ENCODE measurements at places on chromosomes 16 and 17.
A peak's percentile ranks its signal among the peaks of the same experiment; 100 is the strongest.

DNA sequence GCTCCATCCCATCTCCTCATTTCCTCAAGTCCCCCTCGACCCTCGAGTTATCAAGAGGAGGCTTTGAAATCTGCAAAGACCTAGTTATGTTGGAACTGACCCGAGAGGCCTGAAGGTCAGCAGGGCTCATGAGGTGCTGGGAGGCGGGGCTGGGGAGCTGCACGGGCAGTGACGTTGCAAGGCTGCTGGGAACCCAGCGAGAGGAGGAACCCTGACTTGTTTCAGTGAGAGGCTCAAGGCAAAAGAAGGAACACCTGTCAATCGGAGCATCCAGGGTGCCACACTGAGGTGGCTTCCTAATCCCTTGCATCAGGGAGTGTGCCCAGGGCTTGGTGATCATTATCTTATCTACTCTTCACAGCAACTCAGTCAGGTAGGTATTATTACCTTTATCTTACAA, 86.9 kb downstream of the CDH11 start:
- no peak for DNase-seq

- no peak for DNase-seq
Measured at GRCh38 chr17:40695874-40696472, 7.6 kb downstream of the KRT24 start.

DNA sequence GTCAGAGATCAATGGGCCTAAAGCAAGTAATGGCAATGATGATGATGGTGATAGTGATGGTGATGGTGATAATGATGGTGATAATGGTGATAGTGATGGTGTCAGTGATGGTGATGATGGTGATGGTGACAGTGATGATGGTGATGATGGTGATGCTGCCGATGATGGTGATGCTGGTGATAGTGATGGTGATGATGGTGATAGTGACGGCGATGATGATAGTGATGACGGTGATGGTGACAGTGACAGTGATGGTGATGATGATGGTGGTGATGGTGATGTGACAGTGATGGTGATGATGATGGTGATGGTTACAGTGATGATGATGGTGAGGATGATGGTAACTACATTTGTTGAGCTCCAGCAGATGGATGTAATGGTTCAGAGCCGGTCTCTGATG, 30.8 kb upstream of the OR4D1 start:
- DNase-seq: no peak

- DNase-seq: no peak
Measured at GRCh38 chr17:7097940-7098339, 16.7 kb downstream of the ASGR2 start.

DNA sequence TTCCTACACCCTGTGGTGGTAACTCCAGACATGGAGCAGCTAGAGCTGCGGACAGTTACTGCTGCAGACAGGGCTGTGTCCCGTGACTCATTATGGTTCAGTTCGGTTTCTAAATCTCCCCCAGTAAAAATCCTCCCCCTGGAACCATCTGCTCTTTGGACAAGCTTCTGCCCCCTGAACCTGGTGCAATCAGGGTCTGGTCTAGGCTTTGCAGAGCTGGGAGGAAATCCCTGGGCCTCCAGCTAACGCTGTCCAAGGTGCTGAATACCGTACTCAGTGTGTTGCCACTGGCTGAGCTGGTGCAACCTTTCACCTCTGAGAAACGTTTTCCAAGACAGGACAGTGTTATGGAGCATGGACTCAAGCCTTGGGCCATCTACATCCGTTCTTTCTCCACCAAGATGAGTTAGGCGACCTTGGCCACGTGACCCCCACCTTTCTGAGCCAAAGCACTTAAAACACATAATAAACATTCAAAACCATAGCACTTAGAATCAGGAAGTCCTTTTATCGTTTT, 142.0 kb downstream of the CPPED1 start:
- no peak for DNase-seq

DNA sequence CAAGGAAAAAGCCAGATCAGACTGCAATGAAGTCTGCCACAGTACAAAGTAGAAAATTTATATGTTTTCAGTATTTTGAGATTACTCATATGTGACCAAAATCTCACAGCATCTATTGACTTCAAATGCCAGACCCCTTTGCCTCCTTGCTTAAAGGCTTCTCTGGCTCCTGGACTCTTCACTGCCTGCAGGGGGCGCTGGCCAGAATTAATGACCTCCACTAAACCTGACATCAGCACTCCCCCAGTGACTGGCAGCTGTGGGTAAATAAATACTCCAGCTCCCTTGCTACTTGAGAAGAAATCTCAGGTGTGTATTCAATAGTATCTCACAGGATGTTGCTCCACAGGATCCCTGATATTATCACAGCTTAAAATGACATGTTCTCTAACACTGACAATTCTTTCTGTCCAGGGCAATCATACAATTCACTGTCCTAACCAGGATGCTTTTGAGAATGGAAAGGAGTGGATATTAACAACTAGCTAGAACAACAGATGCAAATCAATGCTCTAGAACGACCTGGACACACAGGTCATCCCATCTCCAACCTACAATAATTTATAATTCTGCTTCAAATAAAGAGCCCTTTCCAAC, 4.0 kb downstream of the BECN1 start:
- peak; percentile 35 for DNase-seq

DNA sequence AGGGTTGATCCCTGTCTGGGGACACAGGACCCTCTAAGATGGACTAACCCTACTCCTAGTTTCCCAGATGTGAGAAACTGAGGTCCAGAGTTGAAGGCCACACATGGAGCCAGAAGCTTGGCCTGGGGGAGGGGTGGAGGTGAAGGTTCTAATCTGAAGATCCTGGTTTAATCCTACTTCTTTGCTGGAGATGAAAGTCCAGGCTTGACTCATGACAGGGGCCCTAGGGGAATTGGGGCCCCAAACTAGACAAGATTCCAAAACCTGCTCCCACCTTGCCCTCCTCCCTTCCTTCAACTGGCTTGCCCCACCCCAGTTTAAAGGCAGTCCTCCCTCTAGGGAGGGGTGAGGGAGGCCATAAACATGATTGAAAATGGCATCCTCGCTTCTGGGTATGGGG, 21.6 kb downstream of the IGF2BP1 start:
- DNase-seq: no peak

DNA sequence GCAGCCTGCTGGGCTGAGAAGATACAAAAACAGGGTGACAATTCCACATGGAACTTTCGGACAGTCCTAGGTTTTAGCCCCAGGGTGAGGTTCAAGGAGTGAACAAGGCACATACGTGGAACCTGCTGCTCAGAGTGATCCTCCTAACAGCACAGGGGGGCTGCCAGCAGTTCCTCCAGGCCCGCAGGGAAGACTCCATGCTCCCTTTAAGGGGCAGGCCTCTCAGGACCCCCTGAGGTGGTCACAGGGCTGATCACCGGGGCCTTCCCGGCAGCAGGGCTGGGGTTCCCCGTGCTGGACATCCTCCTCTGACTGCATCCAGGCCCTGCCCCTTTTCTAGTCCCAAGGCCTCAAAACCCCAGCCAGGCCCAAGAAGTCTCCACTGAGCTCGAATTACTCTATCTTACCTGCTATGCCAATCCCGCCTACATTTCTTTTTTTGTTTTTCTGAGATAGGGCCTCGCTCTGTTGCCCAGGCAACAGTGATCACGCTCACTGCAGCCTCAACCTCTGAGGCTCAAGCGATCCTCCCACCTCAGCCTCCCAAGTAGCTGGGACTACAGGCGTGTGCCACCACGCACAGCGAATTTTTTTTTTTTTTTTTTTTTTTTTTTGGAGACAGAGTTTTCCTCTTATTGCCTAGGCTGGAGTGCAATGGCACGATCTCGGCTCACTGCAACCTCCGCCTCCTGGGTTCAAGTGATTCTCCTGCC, 10.4 kb downstream of the CANT1 start:
- no peak for DNase-seq

GRCh38 chr17:73411313-73411747, 99.5 kb upstream of the CDC42EP4 start:
- DNase-seq: no peak

DNA sequence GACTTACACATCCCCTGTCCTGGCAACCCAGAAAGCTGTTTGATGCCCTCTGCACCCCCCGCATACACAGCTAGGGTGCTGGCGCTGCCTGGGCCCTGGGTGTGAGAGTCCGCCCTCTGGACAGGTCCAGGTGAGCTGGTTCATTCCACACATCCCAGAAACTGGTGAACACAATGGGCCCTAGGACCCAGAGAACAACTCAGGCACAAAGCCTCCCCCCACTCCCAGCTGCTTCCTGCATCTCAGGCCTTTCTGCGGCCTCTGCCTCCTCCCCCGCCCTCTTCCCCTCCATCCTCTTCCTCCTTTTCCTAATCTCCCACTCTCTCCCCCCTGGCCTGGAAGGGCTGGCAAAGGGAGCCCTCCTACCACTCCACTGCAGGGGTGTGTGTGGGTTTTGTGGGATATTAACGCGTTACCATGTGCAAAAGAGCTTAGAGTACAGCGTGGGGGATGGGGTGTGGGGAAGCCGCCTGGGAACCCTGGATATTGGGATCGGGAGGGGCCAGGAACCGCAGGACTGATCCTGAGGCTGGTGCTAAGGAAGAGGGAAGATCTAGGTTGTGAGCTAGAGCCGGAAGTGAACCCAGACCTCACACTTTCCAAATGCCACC, 1.6 kb upstream of the PPP1R9B start:
- DNase-seq: peak; percentile 83
